Activated CD8-positive, alpha-beta T cell treated with anti-CD3 and anti-CD28 coated beads for 36 hours (primary cell): ENCODE measurements at places on chromosomes 12 and 14. TPM values are rescaled to one million over a fixed set of nuclear protein-coding genes. Genes with fewer than 3 reads are reported as not detected.

- H3K27me3 ChIP-seq: peaks cover 43% of the 10 kb centered on the region
- no peak overlapping the region for H3K27ac ChIP-seq
- peak; percentile 91 for DNase-seq
- no peaks in the 10 kb centered on the region for H3K36me3 ChIP-seq
- H3K4me1 ChIP-seq: peaks cover 13% of the 10 kb centered on the region
- peak overlapping the region; percentile 72 for H3K4me3 ChIP-seq
These were observed 18.0 kb upstream of the CACNA1C start for GRCh38 chr12:2034633-2035430.

DNA sequence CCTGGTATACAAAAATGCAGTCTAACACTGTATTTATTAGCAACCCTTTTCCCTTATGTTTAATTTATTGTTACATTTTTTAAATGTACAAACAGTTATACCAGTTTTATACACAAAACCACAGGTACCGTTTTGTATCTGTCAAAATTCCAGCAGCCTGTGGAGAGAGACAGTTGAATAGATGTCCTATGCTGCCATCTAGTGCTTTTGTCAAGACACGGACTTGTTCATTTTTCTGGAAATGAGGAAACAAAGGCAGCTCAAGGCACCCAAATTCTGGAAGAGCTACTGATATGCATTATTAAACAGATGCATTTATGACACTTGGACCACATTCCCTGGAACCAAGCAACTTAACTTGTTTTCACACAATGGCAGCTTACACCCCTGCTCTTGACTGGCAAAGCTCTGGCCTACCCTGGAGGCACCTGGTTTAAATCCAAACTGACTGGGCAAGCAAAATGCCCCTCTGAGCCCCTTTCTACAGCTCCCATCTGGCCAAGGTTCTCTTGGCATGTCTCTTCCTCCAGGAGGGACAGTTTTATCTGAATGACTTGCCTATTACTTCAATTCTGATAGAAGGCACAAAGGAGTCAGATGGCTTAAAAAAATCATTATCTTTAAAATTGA, 286.9 kb upstream of the PRKD1 start:
- H3K36me3 ChIP-seq: no peaks in the 10 kb centered on the region
- H3K4me3 ChIP-seq: no peak overlapping the region

DNA sequence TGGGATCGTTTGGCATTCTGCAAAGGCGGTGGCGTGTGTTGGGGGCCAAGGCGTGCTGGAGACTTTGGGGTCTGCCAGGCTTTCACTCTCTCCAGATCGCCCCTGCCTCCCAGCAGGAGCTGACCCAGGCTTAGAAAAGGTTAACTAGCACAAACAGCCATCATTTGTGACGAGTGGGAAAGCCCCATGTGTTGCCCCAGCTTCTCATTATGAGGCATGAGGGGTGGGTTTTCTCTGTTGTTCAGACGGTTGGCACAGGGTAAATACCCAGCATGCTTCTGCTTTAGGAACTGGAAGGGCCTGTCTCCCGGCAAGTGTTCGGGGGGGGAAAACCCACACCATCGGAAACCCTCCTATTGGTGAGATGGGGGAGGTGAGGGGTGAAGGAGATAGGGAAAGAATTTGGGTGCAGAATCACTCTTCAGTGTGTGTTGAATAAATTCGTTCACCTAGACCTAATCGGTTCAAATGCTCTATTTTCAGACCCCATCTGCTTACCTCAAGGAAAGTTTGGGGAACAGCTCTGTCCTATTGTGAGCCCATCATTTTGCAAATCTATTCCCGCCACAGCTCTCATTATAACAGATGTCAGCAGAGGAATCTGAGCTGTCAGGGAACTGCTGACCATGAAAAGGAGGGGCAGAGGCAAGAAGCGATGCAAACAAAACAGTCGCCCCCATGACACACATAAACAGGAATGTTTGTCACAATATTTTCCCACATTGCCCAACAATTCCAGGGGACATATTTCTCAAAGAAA, 34.7 kb upstream of the C12orf42 start:
- H3K27ac ChIP-seq: no peak overlapping the region
- peak; percentile 38 for DNase-seq
- peaks cover 6% of the 10 kb centered on the region for H3K27me3 ChIP-seq
- H3K36me3 ChIP-seq: no peaks in the 10 kb centered on the region
- H3K4me1 ChIP-seq: peaks cover 5% of the 10 kb centered on the region
- no peak overlapping the region for H3K4me3 ChIP-seq

- DNase-seq: no peak
- H3K27ac ChIP-seq: no peak overlapping the region
- H3K27me3 ChIP-seq: no peaks in the 10 kb centered on the region
These were observed 75.1 kb downstream of the ADGRD1 start for GRCh38 chr12:131028587-131029338.

GRCh38 chr12:63893170-63893569, 48.7 kb downstream of the SRGAP1 start:
- H3K27me3 ChIP-seq: peaks cover 16% of the 10 kb centered on the region
- no peak overlapping the region for H3K4me3 ChIP-seq
- DNase-seq: no peak

DNA sequence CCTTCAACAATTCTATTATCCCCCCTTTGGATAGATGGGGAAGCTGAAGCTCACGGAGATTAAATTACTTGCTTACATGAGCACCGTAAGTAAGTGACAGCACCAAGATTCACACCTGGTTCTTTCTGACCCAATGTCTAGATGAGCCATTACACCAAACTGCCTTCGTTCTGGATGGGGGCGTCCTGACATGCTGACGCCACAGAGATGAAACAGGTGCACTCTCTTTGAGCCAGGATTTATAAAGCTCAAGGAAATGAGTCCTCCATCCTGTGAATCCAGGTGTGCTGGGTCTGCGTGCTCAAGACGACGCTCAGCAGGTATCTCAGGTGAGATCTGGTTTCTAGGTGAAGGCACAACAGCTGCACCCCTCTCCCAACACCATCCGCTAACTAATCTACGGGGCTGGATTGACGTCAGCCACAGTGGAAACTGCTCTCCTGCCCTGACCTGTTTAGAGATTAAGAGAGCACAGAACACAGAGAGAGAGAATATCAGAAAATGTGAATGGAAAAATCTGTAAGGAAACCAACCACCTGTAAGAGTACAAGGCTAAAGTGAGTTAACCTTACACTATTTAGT, 61.6 kb downstream of the KSR2 start:
- H3K4me3 ChIP-seq: no peak overlapping the region
- no peaks in the 10 kb centered on the region for H3K36me3 ChIP-seq
- no peaks in the 10 kb centered on the region for H3K27me3 ChIP-seq

- peaks cover 4% of the 10 kb centered on the region for H3K36me3 ChIP-seq
- no peak overlapping the region for H3K4me3 ChIP-seq
- peak; percentile 51 for DNase-seq
- peaks cover 15% of the 10 kb centered on the region for H3K4me1 ChIP-seq
These were observed 55.3 kb downstream of the LRCOL1 start for GRCh38 chr12:132554845-132555630.

- H3K27ac ChIP-seq: no peak overlapping the region
- H3K36me3 ChIP-seq: peaks cover 45% of the 10 kb centered on the region
- H3K4me3 ChIP-seq: no peak overlapping the region
These were observed 4.9 kb downstream of the ZBTB39 start for GRCh38 chr12:57001448-57001906.

- peaks cover 20% of the 10 kb centered on the region for H3K27me3 ChIP-seq
- H3K36me3 ChIP-seq: no peaks in the 10 kb centered on the region
- H3K4me3 ChIP-seq: no peak overlapping the region
- no peaks in the 10 kb centered on the region for H3K4me1 ChIP-seq
- no peak overlapping the region for H3K27ac ChIP-seq
These were observed 56.4 kb downstream of the FZD10 start for GRCh38 chr12:130218682-130219081.

DNA sequence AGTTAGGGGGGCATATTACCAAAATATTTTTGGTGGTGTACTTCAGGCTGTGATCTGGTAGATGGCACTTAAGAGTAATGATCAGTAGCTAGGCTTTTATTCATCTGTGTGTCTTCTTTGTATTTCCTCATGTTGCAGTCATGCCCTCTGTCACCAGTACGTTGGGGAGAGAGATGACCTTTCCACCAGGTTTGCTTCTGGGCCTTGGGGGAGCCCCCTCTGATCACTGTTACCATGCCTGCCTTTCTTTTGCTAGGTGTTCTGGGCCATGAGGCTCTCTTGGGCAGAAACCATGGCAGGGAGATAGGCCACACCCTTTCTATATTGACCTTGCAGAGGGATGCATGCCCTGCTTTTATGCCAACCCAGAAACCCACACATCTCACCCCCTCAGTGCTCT, 208.5 kb downstream of the RAD51B start:
- no peak overlapping the region for H3K27ac ChIP-seq
- peaks cover 18% of the 10 kb centered on the region for H3K36me3 ChIP-seq
- peak; percentile 8 for DNase-seq
- H3K4me3 ChIP-seq: no peak overlapping the region

DNA sequence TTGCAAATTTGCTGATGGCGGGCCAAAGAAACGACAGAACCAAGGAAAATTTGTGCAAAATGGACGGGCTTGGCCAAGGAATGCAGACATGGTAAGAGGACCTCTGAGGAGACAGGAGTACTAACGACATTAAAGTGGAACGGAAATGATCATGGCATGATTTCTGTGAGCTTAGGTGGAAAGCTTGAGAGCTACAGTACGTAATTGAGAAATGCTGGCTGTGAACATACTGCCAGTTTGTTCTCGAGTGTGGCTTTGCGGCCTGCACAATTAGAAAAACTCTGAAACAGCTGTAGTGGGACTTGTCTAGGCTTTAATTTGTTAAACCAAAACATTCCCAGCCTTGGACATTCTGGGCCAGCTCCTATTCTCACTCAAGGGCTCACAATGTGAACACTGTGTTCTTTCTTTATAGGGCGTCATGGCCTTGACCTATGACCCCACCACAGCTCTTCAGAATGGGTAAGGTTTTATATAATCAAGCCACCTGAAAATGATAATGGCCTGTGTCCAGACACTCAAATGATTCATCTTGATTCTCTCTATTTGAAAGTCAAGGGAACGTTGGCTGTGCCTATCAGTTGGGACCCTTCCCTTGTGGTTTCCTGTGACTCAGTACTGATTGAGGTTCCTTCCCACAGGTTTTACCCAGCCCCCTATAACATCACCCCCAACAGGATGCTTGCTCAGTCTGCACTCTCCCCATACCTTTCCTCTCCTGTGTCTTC, 48.5 kb downstream of the BAZ2A start:
- no peak overlapping the region for H3K4me3 ChIP-seq
- no peaks in the 10 kb centered on the region for H3K36me3 ChIP-seq
- DNase-seq: peak; percentile 73
- no peaks in the 10 kb centered on the region for H3K27me3 ChIP-seq

GRCh38 chr12:119129827-119130434, 48.8 kb upstream of the HSPB8 start:
- no peaks in the 10 kb centered on the region for H3K36me3 ChIP-seq
- H3K4me1 ChIP-seq: no peaks in the 10 kb centered on the region
- no peak overlapping the region for H3K4me3 ChIP-seq
- no peak for DNase-seq
- H3K27ac ChIP-seq: no peak overlapping the region
- H3K27me3 ChIP-seq: no peaks in the 10 kb centered on the region

DNA sequence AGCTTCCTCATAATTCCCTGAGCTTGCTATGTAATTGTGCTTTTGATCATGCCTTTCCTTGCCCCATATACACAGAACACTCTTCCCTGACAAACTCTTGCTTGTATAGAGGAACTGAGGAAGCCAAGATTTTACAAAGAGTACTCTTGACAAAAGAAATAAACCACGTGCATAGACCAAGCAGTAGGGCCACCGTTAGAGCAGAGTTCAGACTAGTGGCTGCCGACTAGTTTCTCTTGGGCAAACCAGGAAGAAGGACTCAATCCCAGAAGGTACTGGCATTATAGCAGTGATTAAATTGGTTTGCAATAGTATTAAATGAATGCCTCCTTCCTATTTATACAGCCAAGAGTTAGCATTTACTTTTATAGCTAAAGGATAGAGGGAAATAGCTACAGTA, 146.1 kb downstream of the RAD51B start:
- H3K4me1 ChIP-seq: no peaks in the 10 kb centered on the region
- DNase-seq: no peak
- peaks cover 28% of the 10 kb centered on the region for H3K36me3 ChIP-seq
- H3K27me3 ChIP-seq: no peaks in the 10 kb centered on the region
- no peak overlapping the region for H3K4me3 ChIP-seq
- H3K27ac ChIP-seq: no peak overlapping the region

DNA sequence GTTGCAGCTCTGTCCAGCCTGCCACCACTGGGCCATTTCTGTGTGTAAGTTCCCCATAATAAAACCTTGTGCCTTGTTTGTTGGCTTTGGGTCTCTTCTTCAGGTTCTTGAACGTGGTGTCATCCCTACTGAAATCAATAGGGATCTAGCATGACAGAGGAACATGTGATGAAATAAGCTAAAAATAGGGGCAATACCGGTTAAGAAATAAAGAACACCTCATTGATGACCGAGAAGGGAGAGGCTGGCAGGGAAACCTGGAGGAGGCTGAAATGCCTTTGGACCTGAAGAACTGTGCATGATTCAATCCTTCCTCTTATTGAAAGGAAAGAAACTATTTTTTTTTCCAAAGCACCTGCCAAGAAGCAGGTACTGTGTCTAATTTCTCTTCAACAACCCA, 172.3 kb downstream of the PPM1H start:
- peaks cover 9% of the 10 kb centered on the region for H3K27me3 ChIP-seq
- no peaks in the 10 kb centered on the region for H3K36me3 ChIP-seq
- no peak for DNase-seq
- H3K4me1 ChIP-seq: peaks cover 28% of the 10 kb centered on the region
- H3K27ac ChIP-seq: no peak overlapping the region

DNA sequence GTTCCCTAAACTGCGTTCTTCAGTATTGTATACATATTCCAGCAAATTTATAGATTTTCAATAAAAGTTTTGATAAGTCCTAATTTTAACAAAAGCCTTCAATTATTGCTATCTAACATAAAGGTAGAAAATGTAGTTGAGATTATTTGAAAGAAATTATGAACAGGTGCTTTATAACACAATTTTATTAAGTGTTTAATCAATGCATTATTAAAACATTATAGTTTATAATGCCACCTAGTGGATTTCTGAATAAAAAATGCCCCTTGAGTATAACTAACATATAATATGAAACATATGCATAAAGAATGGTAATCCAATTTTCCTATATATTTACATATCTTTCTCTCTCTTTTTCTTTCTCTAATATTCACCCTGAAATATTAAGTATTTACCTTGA, 515.3 kb downstream of the SLC6A15 start:
- DNase-seq: no peak
- no peaks in the 10 kb centered on the region for H3K4me1 ChIP-seq
- H3K4me3 ChIP-seq: no peak overlapping the region

- H3K4me1 ChIP-seq: no peaks in the 10 kb centered on the region
- no peak for DNase-seq
- H3K4me3 ChIP-seq: no peak overlapping the region
- no peak overlapping the region for H3K27ac ChIP-seq
- H3K27me3 ChIP-seq: no peaks in the 10 kb centered on the region
These were observed 107.7 kb upstream of the LRFN5 start for GRCh38 chr14:41498959-41499358.

Gene CD163
- not detected for total RNA-seq

Gene KLRB1
- 4.9 TPM for total RNA-seq

Gene CDH24
- 0.69 TPM for total RNA-seq

Gene KCNA1
- not detected for total RNA-seq

Gene KLRK1
- 111 TPM for total RNA-seq

Gene KRT85
- not detected for total RNA-seq

Gene RPGRIP1
- not detected for total RNA-seq
